Kasumi-1 (cell line): ENCODE measurements at places on chromosomes 2 and 18.

DNA sequence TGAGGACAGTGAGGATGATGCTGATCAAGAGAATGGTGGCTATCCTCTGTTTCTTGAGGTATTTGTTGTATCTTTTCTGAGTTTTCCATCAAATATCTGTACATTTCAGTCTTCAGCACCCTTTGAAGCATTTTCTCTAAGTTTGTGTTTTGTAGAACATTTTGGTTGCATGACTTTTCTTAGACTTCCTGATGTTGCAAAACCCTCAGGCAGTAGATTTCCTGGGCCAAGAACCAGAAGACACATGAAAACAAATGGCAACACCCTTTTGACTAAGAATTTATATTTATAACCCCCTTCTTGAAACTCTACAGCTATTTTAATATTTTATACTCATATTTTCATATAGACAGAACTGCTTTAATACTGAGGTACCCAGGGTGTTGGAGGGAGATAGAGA, 16.2 kb downstream of the HNMT start:
- peak; percentile 19 for DNase-seq

DNA sequence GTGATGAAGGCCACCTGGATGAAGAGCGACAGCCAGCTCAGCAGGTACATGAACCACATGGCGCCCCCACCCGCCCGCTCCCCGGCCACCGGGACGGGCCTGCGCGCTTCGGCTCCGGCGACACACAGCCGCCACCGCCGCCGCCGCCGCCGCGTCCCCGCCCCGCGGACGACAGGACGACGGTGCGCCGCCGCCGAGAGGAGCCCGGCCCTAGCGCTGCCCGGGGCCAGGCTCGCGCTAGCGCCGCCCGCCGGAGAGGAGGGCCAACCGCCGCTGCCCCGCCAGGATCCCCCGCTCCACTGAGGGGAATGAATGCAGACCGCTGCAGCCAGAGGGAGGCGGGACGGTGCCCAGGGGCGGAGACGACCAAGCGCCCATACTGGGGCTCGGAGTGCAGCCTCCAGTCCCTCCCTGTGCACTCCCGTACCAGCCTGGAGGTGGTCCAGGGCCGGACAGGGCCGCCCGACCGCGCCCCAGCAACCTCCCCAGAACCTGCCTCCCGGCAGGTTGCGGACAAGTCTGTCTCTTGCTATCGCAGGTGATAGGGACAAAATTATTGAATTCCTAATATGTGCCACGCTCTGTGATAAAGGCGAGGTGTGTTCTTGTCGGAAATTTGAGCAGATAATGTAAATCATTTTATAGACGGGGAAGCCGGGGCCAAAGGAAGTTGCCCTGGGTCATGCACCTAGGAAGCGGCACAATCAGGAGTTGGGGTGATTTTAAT, at the start of gene TEX261:
Gene TEX261 (minus strand): TSS at position 175 of the 727 bp plus-strand sequence. CDS start 116 bp downstream, at position 59.
- peak; percentile 84 for DNase-seq

- DNase-seq = no peak
Measured at GRCh38 chr2:42808301-42808700, 15.9 kb upstream of the HAAO start.

DNA sequence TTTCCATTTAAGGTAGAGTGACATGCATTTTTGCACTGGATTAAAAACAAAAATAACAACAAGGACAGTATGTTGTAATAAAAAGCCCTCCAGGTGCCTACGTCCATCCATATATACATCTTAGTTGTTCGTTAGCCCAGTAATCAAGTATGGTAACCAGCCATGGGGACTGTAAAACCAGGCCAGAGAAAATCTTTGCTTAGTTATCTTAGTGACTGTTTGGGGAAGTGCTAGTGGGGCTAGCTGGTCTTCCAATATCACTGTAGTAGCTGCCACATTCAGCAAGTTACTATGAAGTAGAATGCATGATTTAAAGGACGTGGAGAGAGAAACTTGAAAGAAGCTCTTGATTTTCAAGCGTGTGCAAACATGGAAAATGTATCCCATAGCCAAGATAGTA, 95.9 kb upstream of the STON1 start:
- DNase-seq = no peak

DNA sequence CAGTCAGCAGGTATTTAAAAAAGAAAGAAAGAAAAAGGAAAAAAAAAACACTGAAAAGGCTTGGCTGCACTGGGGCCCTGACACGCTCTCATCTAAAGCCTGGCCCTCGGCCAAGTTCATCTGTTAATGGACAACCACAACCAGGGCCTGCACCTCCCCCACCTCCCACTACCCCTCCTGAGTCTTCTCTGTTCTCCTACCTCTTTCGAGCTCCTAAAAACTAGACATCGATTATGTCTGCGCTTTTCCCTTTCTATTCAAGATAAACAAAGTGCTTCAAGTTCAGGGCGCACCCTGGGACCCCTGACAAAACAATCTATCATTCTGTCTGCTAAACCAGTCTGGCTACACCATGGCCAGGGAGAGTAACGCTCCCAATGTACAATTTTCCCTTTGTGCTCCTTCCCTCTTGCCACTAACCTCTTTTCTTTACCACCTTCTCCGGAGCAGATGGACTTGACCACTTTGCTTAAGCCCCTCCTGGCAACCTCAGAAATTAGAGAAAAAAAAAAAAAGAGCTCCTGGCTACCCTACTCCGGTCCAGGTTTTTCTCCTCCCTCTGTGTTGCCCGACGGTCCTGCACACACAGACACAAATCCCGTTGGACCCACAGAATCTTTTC, 22.7 kb downstream of the BCL11A start:
- DNase-seq = peak; percentile 72

DNA sequence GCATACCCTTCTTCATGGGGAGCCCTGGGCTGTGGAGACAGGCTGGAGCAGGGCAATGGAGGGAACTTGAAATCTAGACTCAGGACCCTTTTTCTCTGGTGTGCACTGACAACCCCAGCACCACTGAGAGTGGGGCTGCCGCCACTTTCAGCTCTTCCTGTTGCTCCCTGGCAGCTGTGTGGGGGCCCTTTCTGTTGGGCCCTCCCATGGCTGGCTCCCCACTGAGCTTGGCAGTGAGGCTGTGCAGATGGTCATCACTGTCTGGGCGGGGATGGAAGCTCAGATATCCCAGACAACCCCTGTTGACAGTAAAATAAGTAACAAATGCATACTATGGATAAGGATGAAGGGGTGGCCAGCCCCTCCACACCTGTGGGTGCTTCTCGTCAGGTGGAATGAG, 6.7 kb downstream of the MYO7B start:
- DNase-seq = no peak

- DNase-seq = no peak
Measured at GRCh38 chr2:161306919-161307318, 1.3 kb upstream of the PSMD14 start.

GRCh38 chr2:174731546-174731945, 32.7 kb downstream of the CHRNA1 start:
- DNase-seq = no peak

- no peak for DNase-seq
Measured at GRCh38 chr2:148781544-148781943, 93.5 kb upstream of the KIF5C start.

DNA sequence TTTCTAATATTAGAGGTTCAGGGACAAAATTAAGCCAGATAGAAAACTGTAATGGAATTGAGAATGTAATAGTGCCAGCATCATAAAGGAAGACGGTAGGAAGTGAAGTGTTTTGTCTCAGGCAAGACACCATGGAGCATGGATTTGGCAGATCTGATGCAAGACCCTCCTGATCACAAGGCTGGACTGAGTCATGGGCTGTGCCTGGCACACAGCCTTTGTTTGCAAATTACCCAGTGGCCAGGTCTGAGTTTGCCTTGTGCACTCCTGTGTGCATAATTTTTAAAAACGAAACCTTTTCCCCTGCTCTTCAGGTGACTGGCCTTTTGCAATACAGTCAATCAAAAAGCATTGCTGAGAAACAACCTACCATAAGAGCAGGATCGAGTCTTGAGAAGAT, 2.0 kb upstream of the UPP2 start:
- no peak for DNase-seq

DNA sequence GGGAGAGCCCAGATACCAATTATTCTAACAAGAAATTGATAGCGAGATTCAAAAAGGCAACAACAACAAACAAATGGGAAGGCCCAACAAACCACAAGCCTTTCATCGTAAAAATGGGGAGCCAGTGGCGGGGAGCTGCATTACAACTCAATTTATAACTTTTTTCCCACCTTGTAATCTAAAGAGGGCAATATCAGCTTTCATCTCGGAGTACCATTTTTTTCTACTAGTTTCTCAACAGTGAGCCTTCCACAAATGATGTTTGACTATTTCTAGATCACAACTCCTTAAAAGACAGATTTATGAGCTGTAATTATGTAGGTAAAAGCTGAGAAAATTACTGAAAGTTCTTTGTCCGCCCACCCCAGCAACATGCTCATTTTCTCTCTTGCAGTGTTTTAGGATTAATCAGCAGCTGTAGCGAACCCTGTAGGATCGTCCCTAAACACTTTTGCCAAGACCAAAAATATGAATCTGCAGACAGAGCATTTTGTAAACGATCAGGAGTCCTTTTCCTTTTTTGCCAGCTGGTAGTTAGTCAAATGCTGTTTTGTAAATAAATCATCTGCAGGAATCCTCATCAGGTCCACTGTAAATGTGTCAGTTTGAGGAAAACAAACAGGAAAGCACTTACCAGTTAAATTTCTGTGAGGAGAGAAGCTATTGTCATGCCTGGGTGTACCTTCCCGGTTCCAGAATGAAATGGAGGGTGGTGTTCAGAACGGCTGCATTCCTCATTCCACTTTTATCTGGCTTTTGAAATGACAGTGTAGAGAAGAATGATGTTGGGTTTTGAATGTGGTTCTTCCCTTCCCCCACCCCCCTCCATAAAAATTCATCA, 53.2 kb downstream of the EEF1B2 start:
- DNase-seq = no peak

DNA sequence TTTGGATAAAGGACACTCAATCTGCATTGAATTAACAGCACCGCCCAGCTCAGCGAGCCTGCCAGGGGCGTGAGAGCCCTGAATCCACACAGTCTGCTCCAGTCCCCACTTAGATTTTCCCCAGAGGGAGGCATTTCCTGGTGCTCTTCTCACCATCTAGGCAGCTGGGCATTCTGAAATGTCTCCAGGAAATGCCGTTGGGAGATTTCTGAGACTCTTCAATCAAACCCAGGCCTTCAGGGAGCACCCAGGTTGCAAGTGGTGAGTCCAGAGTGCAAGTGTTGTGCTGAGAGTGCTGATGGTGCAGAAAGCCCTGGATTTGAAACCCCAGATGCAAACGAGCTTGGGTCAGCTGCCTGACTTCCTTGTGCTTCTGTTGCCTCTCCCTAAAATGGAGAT, 23.4 kb upstream of the TMEM37 start:
- no peak for DNase-seq

- no peak for DNase-seq
Measured at GRCh38 chr18:76571689-76572088, 76.6 kb upstream of the ZNF516 start.

GRCh38 chr2:133838642-133839365, 270.5 kb upstream of the NCKAP5 start:
- no peak for DNase-seq

- no peak for DNase-seq
Measured at GRCh38 chr18:50313031-50313607, 25.6 kb upstream of the CXXC1 start.

GRCh38 chr2:70663411-70663810, 104.6 kb downstream of the ADD2 start:
- DNase-seq = no peak

- DNase-seq = peak; percentile 65
Measured at GRCh38 chr18:45839414-45840395, 14.2 kb downstream of the SIGLEC15 start.

- no peak for DNase-seq
Measured at GRCh38 chr2:70362661-70363060, 60.8 kb upstream of the FAM136A start.

- no peak for DNase-seq
Measured at GRCh38 chr2:50346629-50347357, 685.1 kb downstream of the NRXN1 start.

DNA sequence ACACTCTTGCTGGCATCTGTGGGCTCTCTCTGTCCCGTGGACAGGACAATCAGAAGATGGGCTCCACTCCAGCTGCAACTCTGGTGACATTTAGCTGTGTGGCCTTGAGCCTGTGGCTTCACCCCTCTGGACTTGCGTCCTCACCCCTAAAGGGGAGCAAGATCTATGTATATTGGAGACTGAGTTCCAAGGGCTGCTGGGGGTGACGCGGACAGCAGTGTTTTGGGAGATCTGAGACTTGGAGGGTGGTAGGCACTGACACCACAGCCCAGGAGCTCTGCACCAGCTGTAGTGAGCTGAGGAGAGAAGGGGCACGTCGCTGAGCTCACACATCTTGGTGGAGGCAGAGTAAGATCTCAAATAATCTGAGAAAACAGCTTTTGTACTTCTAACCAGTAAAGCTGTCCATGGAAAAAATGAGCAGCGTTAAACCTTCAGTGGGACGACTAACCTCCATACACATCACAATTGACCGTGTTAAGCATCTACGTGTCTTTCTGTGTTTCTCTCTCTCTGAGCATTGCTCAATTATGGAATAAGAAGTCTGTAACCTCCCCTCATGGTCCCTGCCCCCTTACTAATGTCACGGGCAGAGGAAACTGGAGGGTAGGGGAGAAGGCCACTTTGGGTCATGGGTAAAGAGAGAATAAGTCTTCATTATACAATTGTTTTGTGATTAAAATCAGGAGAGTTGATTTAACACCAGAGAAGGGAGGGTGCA, 85.8 kb downstream of the SH3RF3 start:
- no peak for DNase-seq

- DNase-seq = peak; percentile 72
Measured at GRCh38 chr18:35158728-35159450, 81.9 kb upstream of the ZNF397 start.

GRCh38 chr18:77444385-77444784, 194.7 kb downstream of the GALR1 start:
- DNase-seq = no peak

DNA sequence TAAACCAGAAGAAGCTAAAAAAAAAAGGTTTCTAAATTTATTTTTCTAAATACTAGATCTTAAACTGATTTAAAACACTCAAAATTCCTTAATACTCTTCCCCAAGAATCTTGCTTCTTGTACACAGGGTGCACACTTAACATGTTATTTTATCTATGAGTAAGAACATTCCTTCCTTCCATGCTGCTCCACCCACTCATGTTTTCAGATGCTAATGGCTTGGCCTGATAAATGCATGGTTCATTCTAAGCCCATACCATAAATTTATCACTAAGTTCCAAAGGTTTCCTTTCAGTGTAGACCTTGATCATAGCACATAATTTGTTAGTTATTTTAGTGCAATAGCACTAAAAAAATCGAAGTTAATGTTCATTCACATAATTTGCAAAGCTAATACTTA, 8.1 kb downstream of the FBXO48 start:
- no peak for DNase-seq

DNA sequence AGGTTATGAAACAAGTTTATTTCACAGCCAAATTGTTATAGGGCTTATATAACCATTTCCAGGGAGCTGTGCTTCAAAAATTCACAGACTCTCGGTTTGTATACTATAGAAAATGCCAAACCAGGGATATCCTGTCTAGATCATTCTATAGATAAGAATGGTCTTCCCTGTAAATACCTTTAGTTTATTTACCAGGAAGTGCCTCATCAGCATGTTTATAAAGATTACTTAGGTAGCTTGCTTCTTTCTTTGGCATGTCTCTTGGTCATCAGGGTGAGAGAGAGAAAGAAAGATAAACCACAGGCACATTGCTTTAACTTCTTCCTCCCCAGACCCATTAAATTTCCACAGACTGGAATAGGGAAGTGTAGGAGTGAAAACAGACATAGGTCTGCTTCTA, 439.4 kb downstream of the SPAG16 start:
- peak; percentile 29 for DNase-seq
